ENCODE measurements at places on chromosomes 6 and 20.

GRCh38 chr6:111789598-111789997 lies 83.7 kb downstream of the FYN start:
- DNase-seq: peak; percentile 49

DNA sequence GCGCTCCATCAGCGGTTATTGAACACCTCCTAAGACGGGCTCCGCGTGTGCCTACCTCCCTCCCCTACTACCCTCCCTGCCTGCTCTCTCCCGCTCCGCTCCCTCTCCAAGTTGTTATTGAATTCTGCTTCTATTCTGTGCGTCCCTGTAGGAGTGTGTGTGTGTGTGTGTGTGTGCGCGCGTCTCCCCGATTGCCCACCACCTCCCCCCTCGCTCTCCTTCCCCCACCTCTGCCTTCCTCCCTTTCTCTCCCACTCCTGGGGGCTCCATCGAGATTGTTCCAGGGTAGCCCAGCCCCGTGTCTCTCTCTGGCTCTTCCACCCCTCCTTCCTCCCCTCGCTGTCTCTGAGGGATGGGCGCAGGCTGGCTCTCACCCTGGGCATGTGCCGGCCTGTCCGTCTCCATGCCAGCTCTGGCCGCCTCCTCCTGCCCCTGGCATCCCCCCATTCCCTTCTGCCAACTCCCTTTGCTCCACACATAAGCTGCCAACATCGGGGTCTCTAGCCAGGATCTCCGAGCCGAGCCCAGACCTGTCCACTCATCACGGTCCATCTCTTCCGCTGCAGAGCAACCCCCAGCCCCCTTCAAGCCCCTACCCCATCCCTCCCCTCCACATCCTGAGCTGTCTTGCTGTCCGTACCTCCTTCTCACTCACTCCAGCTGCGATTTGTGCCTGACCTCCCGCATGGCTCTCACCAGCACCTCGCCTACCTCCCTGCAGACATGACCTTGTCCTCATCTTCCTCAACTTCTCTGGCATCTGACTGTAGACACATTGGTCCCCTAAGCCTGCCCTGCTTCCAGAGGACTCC lies 68.5 kb downstream of the SRC start:
- DNase-seq: no peak

DNA sequence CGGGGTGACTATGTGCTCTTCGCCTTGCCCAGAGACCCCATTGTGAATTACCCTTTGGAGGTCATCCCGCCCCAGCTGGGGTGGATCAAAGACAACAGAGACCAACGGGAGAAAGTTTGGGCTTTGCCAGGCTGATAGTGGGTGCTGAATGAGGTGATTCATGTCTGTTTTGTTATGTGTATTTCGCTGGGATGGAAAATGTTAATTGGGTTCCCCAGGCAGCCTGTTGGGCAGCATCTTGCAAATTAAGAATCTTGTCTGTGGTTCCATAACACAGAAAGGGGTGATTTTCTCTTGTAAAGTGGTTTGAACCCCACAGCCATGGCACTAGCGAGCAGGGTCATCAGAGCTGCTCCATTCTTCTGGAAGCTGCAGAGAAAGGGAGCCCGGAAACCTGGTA lies 63.1 kb upstream of the UNC93A start:
- DNase-seq: no peak

GRCh38 chr20:11338496-11339306 lies 579.0 kb upstream of the BTBD3 start:
- DNase-seq: no peak

- DNase-seq: no peak
Measured at GRCh38 chr6:127288705-127289104, 22.0 kb downstream of the RNF146 start.

DNA sequence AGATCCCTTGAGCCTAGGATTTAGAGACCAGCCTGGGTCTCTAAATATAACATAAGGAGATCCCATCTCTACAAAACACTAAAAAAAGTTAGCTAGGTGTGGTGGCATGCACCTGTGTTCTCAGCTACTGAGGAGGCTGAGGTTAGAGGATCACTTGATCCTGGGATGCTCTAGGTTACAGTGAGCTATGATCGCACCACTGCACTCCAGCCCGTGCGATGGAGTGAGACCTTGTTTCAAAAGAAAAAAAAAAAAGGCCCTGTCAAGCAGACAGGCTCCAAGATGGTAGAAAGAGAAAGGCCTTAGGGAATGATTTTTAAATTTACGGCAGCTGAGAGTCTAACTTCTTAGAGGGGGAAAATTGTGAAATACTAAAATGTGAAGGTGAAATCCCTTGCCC lies 22.6 kb upstream of the NCOA3 start:
- no peak for DNase-seq

DNA sequence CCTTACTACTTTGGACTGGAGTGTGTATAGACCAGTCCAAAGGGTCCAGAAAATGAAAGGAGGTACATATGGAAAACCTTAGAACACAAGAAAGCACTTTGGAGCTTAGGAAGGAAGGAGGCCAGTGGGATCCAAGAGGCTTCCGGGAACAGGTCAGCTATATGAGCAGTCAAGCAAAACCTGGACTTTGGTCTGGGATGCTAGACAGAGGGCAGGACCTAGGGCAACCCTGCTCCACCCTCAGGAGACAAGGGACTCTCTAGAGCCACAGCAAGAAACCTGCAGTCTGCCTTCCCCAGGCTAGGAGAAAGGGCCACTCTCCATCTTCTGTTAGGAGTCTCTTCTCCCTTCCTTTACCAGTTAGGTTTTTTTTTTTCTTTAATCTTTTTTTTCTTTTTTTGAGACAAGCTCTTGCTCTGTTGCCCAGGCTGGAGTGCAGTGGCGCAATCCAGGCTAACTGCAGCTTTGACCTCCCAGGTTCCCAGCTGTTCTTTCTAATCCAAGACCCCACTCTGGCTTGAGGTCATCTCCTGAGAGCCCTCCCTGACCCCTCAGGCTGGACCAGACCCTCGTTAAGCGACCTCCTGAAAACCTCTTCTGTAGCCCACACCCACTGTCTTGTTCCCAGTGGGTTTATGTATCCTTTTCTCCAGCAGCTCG lies 4.6 kb downstream of the KCNK5 start:
- DNase-seq: no peak

- DNase-seq: no peak
Measured at GRCh38 chr6:163355426-163355991, 59.0 kb upstream of the QKI start.

GRCh38 chr6:169248521-169248971 lies 5.1 kb downstream of the THBS2 start:
- DNase-seq: no peak

- no peak for DNase-seq
Measured at GRCh38 chr20:21607971-21608725, 94.3 kb upstream of the NKX2-2 start.

DNA sequence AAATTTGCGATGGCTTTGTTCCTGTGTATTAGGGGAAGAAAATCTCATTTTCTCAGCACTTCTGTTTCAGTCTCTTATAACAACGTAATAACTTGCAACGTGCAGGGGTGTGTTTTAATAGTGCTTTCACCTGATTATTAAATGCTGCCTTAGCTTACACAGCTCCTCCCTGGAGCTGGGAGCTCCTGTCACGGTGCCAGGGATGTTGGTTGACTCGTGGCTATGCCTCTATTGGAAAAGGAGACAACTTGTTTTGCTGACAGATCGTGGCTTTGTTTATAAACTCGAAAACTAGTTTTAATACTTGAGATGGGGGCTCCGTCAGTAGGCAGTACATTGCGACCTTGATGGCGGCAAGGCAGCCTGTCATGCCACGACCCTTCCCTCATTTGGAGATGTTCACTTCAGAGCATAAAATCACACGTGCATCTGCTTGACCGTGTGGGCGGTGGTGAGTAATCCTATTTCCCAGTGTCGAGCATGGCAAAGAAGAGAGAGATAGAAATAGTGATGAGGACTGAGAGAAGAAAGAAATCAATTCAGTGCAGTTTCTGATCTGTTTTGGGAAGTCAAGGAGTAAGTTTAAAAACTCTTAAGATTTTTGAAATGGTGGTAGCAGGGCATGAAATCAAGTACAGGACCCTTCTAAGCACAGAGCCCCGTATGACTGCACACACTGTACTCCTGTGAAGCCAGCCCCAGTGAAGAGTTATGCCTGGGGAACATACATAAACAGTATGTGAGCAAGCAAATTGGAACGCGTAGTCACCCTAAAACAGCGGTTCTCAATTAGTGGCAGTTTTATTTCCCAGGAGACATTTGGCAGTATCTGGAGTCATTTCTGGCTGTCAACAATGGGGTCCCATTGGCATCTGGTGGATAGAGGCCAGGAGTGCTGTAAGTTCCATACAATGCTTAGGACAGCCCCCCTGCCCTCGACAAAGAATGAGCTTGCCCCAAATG lies 147.2 kb downstream of the DOK5 start:
- peak; percentile 37 for DNase-seq

DNA sequence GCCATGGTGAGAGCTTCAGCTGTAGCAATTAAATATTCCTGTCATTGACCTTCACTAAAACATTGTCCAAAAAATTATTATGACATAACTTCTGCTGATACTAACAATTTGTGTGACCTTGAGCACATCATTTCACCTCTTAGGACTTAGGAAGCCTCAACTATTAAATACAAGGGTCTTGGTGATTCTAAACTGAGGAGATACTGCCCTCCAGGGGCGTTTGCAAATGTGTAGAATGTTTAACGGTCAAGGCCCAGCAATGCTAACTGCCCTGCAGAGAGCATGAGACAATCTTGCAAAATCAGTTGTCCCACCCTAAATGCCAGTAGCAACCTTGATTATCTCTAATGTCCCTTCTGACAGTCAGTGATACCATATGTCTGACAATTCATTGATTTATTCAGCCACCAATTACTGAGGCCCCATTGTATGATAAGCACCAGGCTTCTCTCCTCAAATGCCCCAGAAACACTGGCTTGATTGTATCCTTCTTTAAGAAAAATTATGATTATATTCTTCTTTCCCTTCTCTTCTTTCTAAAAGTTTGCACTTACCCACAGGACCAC lies 284.1 kb upstream of the PLN start:
- no peak for DNase-seq

GRCh38 chr6:33549896-33550295 lies 30.2 kb downstream of the BAK1 start:
- DNase-seq: no peak

- no peak for DNase-seq
Measured at GRCh38 chr6:5130135-5130866, 45.2 kb downstream of the PPP1R3G start.

- DNase-seq: no peak
Measured at GRCh38 chr6:39274903-39275302, 39.3 kb downstream of the KCNK17 start.

Measured in fibroblast of the conjunctiva (primary cell).